Stimulated activated CD8-positive, alpha-beta memory T cell treated with anti-CD3 and anti-CD28 coated beads, Interleukin-7, amount 100 ng/mL, for 24 hours (primary cell): ENCODE measurements at places on chromosomes 12 and 14.

DNA sequence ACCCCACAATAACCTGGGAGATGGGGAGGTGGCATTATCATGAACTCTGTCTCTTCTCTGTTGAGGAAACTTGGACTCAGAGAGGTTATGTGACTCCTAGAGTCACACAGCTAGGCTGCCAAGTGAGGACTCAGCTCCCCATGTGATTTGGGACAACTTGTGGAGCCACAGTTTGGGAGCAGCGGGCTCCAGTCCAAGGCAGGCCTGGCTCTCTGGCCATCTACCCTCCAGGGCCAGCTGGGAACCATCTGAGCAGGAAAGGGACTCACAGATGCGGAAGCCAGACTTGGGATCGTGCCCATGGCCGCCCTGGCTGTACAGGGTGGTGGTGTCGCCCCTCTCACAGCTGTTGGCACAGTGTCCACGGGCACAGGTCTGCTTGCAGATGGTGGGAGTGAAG, 59.1 kb downstream of the ISCA2 start:
- no peak for DNase-seq

GRCh38 chr12:18461758-18462157, 200.4 kb downstream of the PIK3C2G start:
- DNase-seq, result no peak

DNA sequence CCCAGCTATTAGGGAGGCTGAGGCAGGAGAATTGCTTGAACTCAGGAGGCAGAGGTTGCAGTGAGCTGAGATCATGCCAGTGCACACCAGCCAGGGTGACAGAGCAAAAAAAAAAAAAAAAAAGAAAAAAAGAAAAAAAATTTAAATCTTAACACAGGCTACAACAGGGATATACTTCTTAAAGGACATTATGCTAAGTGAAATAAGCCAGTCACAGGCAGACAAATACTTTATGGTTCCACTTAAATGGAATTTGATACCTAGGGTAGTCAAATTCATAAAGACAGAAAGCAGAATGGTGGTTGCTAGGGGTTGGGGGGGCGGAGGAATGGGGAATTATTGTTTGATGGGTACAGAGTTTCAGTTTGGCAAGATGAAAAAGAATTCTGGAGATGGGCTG, 14.8 kb upstream of the PPTC7 start:
- DNase-seq, result no peak

DNA sequence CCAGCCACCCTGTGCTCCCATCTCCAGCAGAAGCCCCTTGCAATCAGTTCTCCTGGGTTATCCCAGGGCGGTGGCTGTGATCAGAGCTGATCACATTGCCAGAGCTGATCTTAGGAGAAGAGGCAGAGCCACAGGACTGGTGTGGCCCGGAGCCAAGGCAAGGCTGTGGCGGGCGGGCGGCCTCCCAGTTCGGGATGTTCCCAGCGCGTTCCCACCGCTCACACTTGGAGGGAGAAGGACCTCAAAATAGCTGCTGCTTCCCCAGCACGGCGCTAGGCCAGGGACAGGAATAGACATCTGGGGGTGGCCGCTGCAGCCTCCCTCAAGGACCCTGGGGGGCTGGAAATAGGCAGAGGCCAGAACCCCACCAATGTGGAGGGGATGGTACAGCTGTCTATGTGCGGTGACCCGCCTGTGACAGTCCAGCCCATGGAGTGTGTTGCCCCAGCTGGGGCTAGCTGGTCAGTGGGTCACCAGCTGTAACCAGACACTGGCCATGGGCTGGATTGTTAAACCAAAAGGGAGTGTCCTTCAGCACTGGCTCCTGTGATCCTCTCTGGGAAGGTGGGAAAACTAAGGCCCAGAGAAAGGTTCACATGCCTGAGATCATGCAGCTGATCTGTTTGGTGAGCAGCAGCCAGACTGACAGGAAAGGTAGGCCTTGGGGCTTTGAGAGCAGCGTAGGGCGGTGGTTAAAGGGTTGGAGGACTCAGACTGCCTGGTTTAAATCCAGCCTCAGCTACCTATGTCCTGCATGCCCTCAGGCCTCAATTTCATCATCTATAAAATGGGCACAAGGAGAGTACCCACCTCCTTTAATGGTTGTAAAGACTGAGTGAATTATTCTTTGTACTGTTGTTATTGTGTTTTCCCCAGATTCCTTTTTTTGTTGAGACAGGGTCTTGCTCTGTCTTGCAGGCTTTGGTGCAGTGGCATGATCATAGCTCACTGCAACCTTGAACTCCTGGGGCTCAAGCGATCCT, 8.0 kb upstream of the POP5 start:
- DNase-seq, result no peak

DNA sequence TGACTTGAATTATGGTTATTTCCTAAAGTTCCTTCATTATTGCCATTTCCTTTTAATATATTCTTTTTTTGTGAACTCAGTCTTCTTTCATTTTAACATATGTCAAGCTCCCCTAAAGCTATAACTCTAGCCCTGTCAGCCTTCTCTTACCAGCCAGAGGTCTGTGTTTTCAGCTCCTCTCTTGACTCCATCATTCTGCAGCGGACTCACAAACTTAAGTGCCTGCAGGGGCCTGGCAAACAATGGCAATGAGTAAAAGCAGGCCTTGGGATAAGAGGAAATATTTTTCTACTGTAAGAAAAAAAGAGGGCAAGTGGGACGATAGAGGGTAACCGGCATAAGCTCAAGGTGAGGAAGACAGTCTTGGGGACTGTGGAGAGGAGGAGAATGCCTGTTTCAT, 424.5 kb upstream of the RGS6 start:
- DNase-seq, result no peak

DNA sequence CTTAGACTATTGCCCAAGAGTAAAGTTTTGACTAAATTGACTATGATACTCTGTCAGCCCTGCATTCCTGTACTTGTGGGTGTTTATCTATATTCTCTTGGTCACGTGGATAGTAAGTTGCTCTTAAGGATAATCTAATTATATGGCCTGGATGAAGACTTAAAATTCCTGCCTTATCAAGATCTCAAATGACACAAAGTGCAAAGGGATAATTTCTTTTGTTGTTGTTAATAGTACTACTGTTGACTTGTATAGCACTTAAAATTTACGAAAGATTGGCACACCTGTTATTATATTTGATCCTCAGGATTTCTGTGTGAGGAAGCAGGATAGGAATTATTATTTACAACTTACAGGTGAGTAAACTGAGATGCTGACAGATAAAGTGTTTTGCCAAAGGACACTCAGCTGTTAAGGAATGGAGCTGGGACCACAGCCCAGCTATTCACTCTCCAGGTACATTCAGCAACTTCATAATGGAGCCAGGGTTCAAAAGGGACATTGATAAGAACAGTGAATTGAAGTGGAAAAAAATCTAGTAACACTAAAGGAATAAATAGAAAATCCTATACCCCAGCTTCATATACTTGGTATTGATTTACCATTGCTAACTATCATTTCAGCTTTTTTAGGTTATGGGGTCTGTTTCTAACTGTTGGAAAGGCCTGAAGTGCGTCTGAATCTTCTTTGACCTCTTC, 53.4 kb upstream of the EVL start:
- no peak for DNase-seq

- DNase-seq, result no peak
Observed at GRCh38 chr12:55955800-55956508, 9.9 kb downstream of the PMEL start.

DNA sequence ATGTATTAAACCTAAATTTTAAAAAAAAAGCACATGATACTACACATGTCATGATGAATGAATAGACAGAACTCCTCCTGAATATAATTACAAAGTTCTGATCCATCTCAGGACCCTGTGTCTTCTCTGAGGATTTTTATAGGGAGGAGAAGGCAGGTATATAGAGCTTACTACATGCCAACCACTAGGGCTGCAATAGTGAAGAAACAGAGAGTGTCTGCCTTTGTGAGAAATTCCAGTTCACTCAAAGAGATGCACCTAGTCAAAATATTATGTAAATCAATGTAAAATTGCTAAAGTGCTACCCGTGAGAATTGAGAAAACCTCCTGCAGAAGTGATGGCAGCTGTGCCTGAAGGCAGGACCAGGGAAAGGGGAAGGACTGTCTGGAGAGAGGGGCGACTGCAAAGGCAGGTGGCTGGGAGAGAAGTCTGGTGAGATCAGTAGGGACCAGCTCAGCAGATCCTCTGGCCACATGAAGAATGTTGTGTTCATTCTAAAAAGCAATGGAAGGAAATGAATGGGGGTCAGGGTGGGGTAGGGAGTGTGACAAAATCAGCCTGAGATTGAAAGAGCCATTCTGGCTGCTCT, 15.1 kb downstream of the ABHD4 start:
- DNase-seq, result no peak

DNA sequence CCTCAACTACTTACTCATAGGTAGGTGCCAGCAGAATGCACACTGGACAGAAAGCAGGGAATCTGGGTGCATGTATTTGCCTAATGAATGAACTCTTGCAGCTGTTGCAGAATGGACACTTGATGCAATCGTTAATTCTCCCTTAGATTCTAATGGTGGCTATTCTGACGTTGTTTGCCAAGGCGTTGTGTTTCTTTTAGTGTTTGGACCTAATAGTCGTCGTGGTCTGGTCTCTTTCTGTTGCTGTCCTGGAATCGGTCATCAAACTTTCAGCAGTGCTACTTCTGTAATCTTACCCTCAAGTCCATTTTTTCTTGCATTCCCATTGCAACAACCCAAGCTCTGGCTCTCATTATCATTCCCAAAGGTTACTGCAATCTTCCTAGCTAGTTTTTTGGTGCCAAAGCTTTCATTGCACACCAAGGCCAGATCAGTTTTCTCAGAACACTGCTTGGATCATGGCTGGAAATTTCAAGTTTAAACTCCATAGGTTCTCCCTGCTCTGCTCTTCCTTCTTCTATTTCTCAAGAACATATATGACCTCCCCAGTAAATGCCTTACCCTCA, 31.3 kb downstream of the BMP4 start:
- no peak for DNase-seq

DNA sequence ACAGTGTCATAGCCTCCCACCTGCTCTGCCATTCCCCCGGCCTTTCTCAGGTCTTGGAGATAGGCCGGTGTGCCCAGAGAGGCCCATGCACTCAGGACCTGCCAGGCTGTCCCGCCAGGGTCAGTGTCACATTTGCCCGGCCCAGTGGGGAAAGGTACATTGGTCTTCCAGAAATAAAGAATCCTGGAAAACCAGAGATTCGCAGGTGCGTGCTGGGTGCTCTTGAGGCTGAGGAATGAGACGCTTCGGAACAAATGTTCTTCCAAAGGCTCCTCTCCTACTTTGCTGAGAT, 205.8 kb upstream of the RTL1 start:
- no peak for DNase-seq

DNA sequence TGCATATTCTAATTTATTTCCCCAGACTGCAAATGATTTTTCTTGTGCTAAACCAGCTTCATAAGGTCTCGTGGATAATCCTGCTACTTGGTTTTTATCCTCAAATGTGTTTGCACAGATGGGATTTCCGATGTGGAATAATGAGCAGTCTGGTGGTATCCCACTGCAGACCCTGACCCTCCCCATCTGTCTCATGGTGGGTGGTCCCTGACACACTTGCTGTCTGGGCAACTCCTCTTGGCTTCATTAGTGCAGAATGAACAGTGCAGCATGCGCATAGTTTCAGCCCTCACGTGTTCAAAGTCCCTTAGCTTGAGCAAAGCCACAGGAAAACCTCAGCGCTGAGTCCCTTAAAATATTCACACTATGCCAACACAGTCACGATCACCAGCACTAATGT, 996.5 kb downstream of the AACS start:
- no peak for DNase-seq

GRCh38 chr12:3176754-3177153, 99.6 kb downstream of the TSPAN9 start:
- DNase-seq, result no peak

GRCh38 chr14:86057018-86057667, 527.2 kb downstream of the FLRT2 start:
- DNase-seq, result no peak

DNA sequence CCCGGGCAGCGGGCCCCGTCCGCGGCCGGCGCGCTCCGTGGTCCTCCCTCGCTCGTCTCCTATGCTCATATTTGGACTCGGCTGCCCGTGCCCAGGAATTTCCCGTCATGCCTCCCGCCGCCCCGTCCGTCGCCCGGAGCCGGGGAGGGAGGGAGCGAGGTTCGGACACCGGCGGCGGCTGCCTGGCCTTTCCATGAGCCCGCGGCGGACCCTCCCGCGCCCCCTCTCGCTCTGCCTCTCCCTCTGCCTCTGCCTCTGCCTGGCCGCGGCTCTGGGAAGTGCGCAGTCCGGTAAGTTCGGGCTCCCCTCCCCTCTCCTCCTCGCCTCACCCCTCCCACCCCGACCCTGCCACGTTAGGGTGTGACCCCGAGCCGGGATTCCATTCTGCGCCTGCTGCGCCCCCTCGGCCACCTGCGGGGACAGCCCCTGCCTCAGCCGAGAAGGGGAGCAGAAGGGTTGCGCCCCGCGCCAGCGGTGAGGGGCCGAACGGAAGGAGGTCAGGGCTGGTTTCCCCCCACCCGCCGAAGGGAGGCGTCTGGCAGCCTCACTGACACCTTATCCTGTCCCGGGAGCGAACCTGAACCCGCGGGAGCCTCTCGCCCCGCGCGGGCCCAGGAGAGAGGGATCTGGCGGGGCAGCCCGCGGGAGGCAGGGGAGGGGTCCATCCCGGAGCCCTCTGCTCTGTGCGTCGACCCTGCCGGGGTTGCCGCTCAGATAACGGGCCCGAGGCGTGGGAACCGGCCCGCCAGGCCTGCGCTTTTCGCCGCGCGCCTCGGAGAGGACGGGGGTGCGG, at the start of gene MSRB3:
Gene MSRB3, plus strand, starts transcription at position 108 of the 793 bp plus-strand sequence. CDS start 29,897 bp downstream, outside the sequence.
- no peak for DNase-seq
